SK-MEL-5 (cell line): ENCODE measurements at places on chromosomes 12 and 14. TPM values are rescaled to one million over a fixed set of nuclear protein-coding genes. Genes with fewer than 3 reads are reported as not detected.

Gene IRF2BPL
- total RNA-seq = 27.2 and 28.7 TPM in 2 replicates

DNA sequence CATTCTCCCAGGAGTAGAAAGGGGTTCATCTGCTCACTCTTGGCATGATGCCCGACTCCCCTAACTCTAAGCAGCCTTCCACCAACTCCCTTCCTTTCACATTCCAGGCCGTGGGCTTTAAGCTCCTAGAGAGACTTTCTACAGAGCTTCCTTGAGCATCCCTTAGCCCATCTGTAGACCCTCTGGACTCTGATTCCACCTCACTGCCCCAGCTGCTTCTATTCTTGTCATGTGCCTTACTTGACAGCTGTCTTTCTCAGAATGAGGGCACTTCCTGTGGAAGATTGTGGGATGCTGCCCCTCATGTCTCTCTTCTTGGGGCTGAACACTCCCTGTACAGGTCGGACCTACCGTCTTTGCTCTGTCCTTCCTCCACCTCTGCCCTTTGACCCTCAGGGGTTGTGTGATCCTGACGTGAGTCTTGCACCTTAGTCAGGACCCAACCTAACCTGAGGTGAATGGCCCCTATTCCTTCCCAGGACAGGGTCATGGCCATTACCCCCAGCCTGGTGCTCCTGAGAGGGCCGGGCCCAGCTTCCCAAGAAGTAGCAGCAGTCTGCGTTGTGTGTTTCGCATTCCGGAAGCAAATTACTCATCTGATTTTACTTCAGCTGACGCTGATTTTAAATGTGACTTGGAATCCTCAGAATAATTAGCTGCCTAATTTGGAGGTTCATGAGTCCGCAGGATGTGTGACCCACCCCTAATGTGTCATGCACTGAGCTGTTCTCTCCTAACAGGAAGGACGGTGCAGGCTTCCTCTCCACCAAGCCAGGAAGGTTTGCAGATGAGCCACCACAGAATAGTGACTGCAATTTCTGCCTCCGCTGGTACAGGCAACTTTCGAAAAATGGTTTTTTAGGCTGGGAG, 2.7 kb upstream of the GALNT6 start:
- no peak for DNase-seq

Gene PRICKLE1
- total RNA-seq = 0.50 and 4.4 TPM in 2 replicates

GRCh38 chr14:99003646-99004045, 268.4 kb downstream of the BCL11B start:
- DNase-seq = no peak

Gene ADAM20
- 0.05 and 0.11 TPM in 2 replicates for total RNA-seq

GRCh38 chr12:94229902-94230301, 81.5 kb downstream of the PLXNC1 start:
- peak; percentile 57 for DNase-seq

- DNase-seq = no peak
These were observed 23.7 kb upstream of the YAF2 start for GRCh38 chr12:42261708-42262107.

DNA sequence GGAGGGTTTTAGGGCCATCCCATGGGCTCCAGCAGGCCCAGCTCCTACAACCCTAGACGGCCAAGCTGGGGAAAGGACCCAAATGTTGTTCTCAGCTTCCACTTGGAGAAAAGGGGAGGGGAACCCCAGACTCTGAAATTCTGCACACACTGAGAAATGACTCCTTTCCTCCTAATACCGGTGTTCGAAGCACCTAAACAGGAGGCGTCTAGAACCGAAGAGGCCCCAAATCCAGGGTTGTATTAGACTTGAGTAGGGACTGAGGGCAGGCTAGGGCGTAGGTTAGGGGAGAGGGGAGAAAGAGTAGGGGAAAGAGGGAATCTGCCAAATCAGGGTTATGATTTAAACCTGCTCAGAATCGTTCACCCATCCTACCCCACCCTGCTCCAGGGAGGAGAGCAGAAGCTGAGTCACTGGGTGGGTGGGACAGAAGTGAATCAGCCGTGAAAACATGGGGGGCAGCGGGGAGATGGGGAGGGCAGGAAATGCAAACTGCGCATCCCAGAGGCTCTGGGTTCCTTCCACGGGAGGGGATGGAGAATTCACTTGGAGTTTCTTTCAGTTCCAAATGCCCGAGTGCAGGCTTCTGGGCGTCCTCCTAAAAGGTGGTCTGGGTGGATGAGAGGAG, 1.0 kb downstream of the IGFBP6 start:
- no peak for DNase-seq

Gene TSPAN19
- 0.48 and 0.69 TPM in 2 replicates for total RNA-seq

GRCh38 chr12:112087851-112088250, 20.7 kb downstream of the NAA25 start:
- DNase-seq = no peak

DNA sequence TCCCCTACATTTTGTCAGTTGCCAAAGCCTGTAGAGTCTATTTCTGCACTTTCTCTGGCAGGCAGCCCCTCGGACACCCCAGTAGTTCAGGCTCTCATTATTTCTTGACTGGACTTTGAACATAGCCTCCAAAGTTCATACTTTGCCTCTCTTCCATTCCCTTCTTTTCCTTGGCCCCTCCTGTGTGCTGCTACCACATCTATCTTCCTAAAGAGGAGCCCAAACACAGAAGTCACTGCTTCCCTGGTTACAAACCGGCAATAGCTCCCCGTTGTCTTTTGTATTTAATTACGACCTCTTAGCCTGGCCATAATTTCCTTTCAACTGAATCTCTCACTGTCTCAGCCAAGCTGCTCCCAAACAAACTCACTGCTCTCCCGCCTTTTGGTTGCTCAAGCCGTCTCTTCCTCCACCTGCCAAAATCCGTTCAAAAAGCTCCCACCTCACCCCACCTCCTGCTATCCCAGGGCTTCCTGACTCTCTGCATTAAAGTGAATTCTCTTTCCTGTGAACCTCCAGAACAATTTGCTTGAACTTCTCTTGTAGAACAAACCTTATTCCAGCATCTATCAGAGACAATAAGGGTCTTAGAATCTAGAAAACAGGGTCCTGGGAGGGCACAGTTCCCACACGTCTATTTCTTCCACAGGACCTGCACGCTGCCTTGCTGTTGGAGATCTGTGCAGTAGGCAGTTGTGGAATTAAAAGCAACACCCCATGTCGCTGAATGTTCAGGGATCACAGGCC, 46.9 kb downstream of the PRMT8 start:
- DNase-seq = no peak

Gene TEX22
- 0.26 and 0.32 TPM in 2 replicates for total RNA-seq

Gene FAM186B
- 0.75 and 0.95 TPM in 2 replicates for total RNA-seq

GRCh38 chr12:99709619-99710018, 62.1 kb downstream of the GARIN6 start:
- DNase-seq = no peak

Gene KRT74
- not detected in 2 replicates for total RNA-seq

- peak; percentile 51 for DNase-seq
These were observed at the start of gene KCNMB4 for GRCh38 chr12:70365648-70366518. Gene KCNMB4, plus strand, starts transcription at chr12:70366290. Its CDS starts 445 bp downstream, at chr12:70366735.

DNA sequence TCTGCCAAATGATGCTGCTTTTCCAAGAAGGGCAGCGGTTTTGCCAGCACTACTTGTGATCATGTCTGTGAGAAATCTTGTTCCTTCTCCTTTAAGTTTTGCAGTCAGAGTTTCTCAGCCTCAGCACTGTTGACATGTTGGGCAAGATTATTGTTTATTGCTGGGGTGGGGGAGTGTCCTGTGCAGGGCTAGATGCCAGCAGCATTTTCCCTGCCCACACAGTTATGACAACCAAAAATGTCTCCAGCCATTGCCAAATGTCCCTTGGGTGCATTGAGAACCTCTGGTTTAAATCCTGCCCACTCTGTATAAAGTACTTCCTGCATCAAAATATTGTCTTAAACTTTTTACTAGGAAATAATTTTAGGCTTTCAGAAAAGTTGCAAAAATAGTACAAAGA, 20.0 kb downstream of the TMEM132C start:
- DNase-seq = no peak

DNA sequence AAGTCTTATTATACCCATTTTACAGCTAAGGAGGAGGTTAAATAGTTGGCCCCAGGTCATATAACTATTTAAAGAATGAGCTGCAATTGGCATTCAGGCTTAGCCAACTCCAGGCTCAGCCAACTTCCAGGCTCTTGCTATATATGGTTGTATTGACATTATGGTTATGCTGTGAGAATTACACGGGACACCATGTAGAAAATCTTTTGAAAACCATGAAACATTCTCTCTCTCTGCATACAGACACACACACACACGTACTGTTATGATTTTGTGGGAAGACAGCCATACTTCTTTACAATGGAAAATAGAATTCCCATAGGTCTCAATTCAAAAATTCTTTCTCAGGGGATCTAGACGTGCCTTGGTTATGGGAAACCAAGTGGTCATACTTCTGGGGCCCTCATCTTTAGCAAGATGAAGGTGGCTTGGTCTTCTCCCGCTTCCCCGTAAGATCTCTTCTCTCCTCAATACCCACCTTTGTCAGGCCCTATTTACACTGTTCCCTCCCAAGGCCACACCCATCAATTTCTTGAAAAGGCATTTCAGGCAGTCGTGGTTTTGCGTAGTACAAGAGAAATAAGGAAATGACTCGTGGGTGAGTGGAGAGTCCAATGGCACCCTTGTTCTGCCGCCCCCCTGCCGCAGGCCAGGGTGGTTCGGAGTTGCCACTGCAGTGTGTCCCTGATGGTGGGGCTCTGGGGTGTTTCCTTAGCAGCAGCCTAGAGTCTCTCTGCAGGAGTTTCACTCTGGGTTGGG, 10.0 kb upstream of the GPRC5A start:
- DNase-seq = peak; percentile 89

DNA sequence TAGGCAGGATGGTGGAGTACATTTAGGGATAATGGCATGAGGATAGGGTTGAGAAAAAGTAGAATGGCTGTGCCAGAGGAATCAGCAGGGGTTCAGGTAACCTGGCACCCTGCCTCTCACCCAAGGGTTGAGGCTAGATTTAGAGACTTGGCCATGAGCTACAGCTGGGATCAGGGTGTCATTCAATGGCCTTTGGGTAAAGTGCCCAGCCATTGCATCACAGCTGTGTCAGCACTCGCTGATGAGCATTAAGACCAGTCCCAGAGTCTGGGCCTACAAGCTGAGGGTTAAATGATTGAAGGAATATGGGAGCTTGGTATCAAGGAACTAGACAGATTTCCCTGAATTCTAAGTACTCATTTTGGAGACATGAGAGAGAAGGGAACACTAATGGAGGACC, 113.9 kb downstream of the PRIMA1 start:
- no peak for DNase-seq

Gene CLEC1A
- total RNA-seq = not detected in 2 replicates
